ENCODE measurements at places on chromosomes 3 and 15.

DNA sequence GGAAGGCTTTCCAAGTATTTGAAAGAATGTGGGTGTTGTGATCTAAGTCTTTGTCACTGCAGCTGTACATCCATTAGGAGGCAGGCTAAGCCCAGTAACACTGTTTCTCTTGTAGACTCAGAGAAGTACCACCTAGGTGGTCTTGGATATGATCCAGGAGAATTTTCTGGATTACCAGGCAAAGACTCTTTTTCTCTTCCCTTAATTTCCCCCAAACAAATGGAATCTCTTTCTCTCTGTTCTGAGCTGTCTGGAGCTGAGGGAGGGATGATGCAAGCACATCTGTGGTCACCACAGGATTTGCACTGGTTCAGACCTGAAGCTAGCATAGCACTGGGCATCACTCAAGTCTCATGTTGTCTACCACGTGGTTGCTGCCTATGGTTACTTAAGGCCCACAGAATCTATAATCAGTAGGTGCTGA lies 227.6 kb downstream of the NECTIN3 start:
- DNase-seq = no peak

GRCh38 chr3:195247086-195247862 lies 23.7 kb downstream of the XXYLT1 start:
- no peak for DNase-seq

DNA sequence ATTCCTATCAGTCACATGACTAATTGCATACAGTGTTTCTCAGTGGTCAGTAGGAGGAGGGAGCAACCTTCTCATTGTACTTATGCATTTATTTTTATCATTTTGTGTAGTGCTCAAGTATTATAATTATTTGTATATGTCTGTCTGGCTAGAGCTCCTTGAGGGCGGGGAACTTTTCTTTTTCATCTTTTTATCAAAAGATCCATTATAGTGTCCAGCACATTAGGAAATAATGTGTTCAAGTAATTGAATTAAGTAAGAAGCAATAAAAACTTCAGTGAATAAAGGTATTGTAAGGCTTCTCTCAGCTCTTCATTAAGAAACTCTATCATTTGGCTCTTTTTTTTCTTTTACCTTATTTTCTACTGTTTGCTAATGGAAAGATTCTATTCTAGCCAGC lies 18.8 kb downstream of the FGF7 start:
- DNase-seq = no peak

DNA sequence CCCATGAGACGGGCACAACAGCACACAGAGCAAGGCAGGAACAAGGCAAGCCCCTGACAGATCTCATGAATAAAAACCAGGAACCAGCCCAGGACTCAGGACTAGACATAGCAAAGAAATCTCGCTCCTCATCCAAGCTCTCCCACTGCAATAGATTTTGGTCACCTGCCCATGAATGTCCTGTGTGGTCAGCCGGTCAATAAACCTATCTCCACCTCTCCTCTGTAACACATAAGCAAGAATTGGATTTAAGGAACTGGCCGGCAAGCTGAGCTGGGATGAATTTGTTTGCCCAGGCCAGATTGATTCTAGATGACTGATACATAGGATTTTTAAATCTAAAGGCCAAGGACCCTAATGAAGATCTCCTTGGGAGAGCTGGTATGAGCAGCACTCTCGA lies 46.3 kb upstream of the SMAD3 start:
- DNase-seq = no peak

DNA sequence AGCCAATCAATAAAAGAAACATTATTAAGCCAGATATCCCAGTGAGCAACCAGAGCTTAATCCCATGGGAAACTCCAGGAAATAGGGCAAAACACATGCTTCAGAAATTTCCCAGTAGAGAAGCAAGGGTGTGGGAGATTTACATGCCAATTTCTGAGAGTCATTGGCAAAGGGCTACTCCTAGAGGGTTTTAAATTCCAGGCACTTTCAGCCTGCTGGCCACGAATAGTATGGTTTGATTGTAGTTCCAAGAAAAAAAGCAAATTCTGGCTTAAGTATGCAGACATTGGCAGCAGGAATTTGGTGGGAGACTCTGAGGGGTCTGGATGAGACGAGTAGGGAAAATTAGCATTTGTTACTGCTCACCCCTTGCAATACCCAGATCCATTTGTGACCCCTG lies 402.1 kb upstream of the SUCLG2 start:
- DNase-seq = no peak

GRCh38 chr15:60479361-60480110 lies 594 bp upstream of the ICE2 start:
- no peak for DNase-seq

DNA sequence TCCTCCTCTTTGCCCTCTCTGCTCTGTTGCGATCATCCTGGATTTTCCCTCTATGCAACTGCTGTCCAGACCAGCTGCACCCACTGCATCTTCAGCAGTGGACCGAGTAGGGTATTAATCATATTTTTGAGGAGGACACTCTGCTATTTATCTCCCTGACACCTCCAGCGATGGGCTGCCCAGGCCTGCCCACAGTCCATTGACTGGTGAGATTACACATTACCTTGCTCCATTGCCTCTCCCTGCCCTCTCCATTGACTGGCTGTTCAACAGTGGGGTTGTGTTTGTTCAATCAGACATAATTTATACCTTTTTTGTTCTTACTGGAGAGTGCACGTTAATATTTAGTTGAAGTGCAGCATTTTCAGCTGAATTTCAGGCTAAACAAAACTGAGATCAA lies 559.3 kb upstream of the ARRDC4 start:
- no peak for DNase-seq

DNA sequence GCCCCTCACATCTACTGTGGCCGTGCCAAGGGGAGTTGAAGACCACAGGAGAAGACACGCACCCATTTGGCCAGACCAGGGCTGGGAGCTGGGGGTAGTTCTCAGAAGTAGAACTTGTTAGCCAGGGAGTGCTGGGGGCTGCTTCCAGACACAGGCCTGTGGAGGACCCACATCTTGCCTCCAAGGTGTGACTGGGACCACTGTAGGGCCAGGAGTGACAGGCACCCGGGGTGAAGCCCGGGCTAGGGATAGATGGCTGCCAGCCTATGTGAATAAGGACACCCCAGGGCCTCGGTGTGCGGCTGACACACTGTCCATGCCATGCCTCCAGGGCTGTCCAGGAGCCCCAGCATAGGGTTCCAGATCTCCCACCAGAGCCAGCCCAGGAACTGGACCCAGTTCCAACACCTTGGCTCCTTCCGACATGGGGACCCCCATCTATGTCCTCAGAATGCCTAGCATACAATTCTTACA lies 1.8 kb downstream of the ANPEP start:
- DNase-seq = no peak

DNA sequence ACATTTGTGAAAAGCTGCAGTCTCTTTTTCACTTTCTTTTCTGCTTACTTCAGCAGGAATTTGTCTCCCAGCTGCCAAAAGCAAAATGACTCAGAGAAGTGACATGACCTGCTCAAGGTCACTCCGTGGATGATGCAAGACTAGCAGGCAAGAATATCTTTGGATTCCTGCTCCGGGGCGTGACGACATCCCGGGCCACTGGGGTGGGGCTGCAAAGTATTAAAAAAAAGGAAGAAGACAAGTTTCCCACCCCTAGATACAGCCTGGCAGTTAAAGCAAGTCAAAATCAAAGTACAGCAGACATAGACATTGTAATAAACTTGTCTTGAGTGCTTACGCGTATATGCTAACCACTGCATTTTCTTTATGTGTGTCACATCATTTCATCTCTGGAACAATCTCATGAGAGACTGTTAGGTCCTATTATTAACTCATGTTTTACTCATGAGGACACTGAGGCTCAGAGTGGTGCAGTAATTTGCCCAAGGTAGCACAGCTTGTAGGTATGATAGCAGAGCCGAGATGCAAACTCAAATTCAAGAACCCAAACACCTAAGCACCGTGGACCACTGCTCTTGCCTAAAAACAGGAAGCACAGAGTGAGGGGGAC lies 485.2 kb upstream of the PROK2 start:
- DNase-seq = no peak

DNA sequence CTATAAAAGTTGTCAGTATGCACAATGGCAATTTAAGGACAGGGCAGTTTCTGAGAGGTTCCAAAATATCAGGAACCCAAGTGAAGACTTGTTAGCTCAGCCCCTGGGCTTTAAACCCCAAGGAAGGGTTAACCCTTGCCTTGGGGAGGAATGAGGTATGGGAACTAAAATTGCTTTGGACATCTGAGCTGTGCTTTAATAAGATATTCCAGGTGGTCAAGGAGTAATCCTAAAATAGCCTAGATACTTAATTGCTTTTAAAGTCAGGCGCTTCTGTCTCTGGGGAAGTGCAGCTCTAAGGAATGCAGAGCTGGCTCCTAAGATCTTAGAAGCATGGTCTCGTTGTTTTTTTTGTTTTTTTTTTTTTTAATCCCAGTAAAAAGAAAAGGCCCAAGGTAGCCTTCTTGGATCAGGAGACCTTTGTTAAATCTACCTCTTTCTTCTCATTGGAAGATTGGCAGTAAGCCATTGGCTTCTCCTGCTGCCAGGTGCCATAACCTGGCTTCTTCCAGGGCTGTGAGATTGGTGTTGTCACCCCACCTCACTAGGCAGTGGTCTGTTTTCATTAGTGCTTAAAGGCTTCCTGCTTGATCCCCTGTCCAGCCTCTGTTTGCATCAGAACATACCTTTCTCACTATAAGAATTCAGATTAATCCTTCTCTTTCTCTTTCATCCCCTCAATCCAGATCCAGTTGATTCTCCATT lies 24.5 kb downstream of the ARID3B start:
- DNase-seq = no peak

DNA sequence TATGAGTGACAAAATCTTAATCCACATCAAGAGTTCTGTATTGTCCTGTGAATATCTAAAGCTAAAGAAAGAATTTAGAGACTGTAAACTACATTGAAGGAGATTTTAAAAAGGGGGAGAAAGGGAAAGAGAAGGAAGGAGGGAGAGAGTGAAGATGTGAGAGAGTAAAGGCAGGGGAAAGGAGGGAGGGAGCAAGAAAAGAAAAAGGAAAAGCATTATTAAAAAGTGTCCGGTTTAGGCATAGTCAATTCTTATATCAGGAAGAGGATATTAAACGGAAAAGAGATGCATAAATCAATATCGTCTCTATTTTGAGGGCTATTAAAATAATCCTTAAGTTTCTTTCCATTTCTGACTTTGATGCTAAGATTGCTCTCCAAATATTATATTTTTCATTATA lies 332.1 kb downstream of the ROBO2 start:
- no peak for DNase-seq

DNA sequence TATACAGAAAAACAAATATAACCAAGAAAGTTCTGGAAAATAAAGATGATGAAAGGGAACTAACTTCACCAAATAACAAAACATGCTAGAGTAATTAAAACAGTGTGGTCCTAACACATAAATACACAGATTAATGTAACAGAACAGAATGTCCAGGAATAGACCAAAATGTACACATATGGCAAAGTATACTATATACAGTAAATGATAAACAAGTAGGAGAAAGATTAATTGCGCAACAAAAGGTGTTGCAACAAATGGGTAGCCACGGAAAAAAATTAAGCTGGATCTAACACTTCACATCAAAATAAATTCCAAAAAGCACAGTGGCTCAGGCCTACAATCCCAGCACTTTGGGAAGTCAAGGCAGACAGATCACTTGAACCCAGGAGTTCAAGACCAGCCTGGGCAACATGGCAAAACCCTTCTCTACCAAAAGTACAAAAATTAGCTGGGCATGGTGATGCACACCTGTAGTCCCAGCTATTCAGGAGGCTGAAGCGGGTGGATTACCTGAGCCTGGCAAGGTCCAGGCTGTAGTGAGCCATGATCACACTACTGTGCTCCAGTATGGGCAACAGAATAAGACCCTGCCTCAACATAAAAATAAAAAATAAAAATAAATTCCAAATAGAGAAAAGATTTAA lies 19.8 kb downstream of the SCAP start:
- DNase-seq = no peak

DNA sequence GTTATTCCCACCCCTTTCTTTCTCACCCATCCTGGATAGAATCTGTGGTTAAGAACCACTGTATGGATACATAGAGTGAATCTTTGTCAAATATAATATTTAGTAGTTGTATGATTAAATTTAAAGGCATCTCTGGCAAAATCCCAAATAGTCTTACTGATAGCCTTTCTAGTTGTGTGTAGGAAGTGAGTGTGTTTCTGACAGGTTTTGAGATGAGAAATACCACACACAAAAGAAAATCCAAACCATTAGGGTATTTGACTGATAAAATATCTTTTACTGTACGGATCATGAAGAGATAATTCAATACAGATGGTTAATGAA lies 44.7 kb upstream of the PLCL2 start:
- DNase-seq = no peak

- no peak for DNase-seq
Measured at GRCh38 chr15:61264986-61265385, 35.9 kb upstream of the RORA start.

GRCh38 chr3:36991923-36992805 lies 767 bp downstream of the EPM2AIP1 start:
- peak; percentile 17 for DNase-seq

DNA sequence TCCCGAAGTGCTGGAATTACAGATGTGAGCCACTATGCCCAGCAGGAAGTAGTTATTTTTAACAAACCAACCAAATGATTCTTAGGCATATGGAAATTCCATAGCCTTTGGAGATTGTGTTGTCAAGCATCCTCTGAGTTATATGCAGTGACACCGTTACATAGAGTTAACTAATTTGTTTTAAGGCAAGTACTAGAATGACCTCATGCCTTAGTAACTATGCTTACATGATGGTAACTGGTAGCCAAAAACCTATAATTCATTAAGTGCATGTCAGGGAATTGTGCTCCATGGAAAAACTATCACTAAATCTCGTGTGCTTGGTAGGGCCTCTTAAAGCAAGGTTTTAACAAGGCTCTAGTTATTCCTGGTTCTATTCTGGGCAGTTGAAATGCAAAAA lies 392.8 kb downstream of the TUSC7 start:
- DNase-seq = no peak

DNA sequence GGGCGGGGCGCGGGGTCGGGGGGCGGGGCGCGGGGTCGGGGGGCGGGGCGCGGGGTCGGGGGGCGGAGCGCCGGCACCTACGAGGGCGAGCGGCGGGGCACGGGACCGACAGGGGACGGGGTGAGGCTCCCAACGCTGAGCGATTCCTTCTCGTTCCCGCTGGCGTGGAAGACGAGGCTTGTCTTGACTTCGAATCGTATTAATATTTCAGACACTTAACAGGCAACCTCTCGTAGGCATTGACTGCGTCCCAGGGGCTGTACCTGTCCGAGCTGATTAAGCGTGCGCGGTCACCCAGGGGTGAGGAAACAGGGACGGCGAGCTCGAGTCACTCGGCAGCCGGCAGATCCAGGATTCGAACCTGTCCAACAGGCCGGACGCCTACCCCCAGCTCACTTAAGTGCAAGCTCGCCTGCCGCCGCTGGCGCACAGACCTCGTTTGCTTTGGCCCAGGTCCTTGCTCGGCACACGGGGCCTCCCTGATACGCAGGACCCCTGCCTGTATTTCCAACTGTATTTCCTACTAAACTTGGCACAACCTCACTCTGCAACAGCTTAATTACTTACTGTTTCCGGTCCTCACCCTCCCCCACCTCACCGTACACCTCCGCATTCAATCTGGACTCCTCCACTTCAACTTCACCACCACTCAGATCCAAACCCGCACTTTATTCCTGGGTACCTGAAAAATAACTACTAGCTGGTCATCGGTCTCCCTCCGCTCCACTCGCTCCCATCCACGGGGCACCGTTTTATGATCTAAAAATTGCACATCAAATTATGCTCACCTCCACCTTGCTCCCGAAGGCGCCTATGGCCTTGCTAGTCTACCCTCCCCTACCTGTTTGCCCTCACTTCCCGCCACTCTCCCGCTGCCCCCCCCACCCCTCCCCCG lies 722 bp upstream of the ZXDC start:
- no peak for DNase-seq

- DNase-seq = no peak
Measured at GRCh38 chr3:189272500-189273119, 100.8 kb downstream of the TPRG1 start.
